Epithelial cell of proximal tubule (primary cell): ENCODE measurements at places on chromosomes 5 and 9.

- no peak for DNase-seq
These were observed 8.0 kb upstream of the CCIN start for GRCh38 chr9:36161187-36161586.

DNA sequence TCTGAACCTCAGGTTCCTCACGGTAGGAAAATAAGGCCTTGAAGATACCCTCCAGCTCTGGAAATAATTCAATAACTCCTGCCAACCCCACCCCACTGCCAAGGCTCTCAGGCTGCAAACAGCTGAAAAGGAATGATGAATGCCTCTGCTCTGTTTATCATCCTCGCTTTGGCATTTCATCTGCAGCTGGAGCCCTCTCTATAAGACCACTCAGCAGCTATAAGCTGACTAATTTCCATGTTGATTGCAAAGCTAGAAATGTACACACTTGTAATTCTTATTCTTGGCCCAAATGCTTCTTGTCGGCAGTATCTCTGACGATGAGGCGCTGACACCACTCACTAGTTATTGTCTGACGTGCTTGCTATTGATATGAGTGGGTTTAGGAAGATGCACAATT lies 408.4 kb upstream of the NMUR2 start:
- no peak for DNase-seq

- DNase-seq: no peak
These were observed 22.4 kb upstream of the ATP6V1G1 start for GRCh38 chr9:114565204-114565603.

DNA sequence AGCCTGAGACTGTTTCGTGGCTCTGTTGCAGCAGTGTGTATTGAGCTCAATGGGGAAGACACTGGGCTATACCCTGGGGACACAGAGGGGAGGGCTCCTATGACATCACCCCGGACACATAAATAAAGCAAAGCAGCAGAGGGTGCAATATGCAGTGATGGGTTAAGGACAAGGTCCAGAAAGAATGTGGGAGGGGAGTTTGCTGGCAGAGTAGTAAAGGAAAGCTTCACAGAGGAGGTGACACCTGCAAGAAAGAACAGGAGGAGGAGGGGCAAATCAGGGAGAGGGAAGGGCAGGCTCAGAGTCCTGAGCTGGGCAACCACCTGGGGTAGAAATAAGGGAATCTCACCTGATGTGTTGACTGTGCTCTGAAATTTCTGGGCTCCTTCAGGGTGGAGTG lies 35.3 kb upstream of the CDKN2AIPNL start:
- no peak for DNase-seq

GRCh38 chr9:124468061-124468740 lies 17.9 kb downstream of the ADGRD2 start:
- DNase-seq: no peak

GRCh38 chr5:14944996-14945395 lies 73.4 kb upstream of the ANKH start:
- no peak for DNase-seq

- no peak for DNase-seq
These were observed 762.1 kb upstream of the TYRP1 start for GRCh38 chr9:11931109-11931508.

GRCh38 chr9:127595611-127596010 lies 16.5 kb upstream of the STXBP1 start:
- DNase-seq: no peak

DNA sequence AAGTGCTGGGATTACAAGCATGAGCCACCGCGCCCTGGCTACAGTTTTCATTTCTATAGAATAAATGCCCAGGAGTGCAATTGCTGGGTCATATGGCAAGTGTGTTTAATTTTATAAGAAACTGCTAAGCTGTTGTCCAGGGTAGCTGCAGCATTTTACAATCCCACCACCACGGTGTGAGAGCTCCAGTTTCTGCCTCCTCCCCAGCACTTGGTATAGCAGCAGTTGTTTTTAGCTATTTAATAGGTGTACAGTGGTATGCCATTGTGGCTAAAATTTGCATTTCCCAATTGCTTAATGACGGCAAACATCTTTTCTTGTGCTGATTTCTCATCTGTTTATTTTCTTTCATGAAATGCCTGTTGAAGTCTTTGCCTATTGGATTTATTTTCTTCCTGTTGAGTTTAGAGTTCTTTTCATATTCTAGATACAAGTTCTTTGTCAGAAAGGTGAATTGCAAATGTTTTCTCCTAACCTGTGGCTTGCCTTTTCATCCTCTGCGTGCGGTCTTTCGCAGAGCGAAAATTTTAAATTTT lies 100.3 kb downstream of the NDFIP1 start:
- DNase-seq: no peak

GRCh38 chr9:127962278-127962677 lies 18.5 kb downstream of the EEIG1 start:
- no peak for DNase-seq

DNA sequence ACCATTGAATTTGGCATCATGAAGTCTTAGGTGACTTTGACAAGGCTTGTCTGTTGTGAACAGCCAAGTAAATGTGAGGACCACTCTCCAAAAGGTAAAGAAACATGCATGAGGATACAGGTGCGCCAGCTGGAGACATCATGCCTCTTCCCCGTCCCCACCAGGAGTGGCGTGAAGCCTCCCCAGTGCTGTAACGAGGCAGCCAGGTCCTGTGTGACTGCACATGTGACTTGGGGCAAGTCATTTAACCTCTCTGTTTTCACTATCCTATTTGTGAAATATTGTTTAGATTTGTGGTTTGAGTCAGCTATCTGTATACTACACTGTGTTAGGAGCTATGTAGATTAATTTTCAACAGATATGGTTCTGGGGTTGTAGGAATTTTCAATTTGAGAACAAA lies 65.0 kb downstream of the DOCK8 start:
- DNase-seq: no peak
